Activated T-helper 9 cell treated with anti-CD3 and anti-CD28 coated beads, Interleukin-2, amount 50 U/mL, for 16 hours (primary cell): ENCODE measurements at places on chromosomes 5 and 9.

GRCh38 chr5:140596321-140596741 is 31.7 kb downstream of the SLC35A4 start:
- DNase-seq = no peak

DNA sequence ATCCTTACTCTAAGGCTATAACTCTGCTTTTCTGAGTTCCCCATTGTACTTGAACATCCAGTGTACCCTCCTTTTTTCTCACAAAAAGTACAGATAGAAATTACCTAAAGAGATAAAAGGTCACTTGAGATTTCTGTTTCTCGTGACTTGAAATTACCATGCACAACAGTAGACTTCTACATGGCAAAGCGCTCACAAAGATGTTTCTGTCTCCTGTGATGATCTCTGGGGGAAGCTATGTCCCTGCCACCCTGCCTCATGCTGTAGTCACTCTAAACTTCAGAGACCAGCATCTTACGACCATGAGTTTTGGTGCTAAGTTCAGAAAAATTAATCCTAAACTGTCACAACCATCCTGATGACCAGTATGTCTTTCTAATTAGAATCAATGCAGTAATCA is 36.2 kb downstream of the NFIB start:
- DNase-seq = no peak

DNA sequence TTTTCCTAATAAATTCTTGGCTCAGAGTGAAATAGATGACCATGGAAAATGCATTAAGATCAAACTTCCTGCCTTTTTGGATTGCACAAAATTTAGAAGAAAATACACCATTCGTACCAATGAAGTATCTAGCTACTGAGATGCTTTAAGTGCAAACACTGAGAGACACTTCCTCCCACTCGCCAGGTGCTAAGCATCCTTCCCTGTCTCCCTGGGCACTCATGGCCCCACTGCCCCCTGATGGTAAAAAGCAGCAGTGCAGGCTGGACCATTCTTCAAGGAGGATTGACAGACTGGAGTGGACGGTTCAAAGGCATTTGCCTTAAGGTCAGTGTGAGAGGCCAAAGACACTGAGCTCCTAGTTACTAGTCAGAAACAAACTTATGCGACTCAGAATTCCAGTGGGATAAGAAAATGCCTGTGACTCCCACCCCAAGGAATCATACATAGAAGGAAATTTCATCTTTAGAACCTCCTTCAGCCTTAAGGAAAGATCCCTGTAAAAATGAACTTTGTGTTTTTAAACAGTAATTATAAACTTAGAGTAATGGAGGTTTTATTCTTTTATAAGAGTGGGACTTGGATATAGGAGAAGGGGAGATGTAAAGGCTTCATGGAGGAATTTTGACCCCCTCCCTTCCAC is 86.0 kb upstream of the SLC30A5 start:
- DNase-seq = peak; percentile 46

- no peak for DNase-seq
Measured at GRCh38 chr5:4306057-4306456, 710.4 kb downstream of the IRX1 start.

DNA sequence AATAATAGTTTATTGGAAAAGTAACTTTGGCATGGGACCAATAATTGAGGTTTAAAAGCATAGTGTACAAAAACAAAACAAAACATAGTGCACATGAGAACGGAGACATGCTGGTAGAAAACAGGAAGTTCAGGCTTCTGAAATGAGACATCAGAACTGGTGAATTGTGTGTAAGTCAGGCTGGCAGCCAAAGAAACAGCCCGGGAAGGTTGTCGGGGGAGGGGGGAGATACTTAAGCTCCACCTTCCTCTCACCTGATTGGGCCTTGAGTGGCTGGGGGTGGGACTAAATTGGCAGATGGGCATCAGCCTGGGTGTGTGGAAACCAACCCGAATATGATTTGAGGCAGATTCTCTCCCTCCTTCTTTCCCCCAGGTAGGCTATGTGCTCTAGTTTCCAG is 256.3 kb downstream of the SMARCA2 start:
- no peak for DNase-seq

DNA sequence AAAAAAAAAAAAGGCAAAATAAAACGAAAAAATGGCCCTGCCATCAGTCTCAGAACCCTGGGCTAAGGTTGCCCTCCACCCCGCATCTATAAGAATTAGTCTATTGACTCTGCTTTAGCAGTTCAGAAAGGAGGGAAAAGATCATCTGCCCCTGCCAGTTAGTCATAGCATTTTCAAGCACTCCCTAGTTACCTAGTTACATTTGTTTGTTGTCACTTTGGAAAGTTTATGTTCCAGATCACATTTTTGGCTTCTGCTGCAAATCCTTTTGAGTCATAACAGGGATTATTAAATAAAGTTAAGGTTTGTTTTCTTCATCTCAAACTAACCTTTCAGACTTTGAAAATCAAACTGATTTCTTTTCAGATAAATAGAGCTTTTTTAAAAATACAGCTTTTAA is 52.1 kb downstream of the AQP7 start:
- no peak for DNase-seq

GRCh38 chr5:65734921-65735320 is 12.9 kb downstream of the NLN start:
- DNase-seq = no peak

DNA sequence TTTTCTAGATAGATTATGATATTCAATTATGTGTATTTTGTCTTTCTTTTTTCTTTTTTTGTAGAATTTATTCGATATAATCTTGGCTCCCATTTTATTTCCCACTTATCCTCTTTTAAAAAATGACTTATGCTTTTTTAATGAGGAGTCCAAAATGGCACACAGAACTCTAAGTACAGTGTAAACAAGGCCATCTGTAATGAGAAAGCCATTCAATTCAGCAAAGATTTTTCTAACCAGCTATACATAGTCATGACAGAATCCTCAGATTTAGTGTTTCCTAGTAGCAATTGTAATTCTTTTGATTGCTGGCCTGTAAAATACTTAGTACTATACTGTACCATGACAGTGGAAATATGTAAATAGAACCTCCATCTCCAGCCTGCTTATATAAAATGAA is 651.4 kb downstream of the RAB3C start:
- no peak for DNase-seq

DNA sequence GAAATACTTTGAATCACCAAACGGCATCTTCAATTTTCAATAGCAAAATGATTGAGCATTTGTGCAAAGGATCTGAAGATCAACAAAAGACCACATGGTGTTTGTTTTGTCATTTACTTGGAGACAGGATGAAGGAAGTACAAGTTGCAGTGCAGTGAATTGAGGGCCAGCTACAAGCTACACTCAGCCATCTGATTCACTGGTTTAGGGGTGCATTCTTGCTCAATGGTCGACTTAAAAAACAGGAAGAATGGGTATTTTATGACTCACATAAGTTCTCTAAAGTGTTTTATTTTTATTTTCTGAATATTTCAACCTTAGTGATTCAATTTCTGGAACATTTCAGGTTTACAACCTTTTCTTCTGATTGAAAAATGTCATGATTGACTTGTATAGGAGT is 412.1 kb upstream of the ADAMTSL1 start:
- no peak for DNase-seq
